Activated T-cell treated with anti-CD3 and anti-CD28 coated beads for 4 hours (primary cell): ENCODE measurements at places on chromosomes 2 and 18.

DNA sequence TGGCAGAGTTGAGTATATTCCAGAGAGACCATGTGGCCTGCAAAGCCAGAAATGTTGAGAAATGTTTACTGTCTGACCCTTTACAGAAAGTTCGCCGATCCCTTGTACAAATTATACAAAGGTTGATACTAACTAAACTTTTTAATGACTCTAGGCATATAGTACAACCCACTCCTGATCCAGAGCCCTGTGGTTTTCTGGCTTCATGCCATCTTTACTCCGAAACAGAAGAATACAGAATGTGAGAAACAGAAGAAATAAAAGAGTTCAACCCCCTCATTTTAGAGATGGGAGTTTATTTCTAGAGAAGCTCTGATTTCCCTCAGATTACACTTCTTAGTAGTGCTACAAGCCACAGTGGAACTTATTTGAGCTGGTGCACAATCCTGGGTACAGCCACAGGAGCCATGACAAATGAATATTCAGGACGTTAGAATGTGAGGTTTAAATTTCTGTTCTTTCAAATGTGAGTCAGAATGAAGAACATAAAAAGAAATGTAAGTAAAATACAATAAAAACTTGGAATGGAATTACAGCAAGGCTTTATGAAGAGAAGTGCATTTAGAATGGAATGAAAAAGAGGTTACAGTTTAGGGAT is 38.0 kb upstream of the SMCHD1 start:
- no peak for DNase-seq

GRCh38 chr2:21431078-21431477 is 307.3 kb downstream of the TDRD15 start:
- no peak for DNase-seq

DNA sequence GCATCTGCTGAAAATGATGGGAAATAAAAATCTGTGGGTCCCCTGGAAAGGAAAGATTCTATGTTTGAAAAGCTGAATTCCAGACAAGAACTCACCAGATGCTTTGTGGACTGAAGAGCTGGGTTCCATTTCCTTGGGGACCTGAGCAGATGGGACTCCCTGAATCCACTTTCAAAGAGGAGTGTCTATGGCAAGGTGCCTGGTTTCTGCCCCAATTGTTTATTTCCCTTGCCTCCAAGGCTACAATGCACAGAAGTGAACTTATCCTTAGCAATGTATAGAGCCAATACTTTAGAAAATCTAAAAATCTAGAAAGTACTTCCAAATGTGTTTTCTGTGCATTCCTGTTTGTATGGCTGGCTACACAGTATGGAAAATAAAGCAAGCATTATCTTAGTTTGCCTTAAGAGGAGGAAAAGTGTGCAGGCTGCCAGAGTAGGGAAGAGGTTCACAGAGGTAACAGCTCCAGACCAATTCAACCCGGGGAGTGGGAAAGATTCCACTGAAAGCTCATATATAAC is 420.5 kb downstream of the NRXN1 start:
- DNase-seq = no peak

DNA sequence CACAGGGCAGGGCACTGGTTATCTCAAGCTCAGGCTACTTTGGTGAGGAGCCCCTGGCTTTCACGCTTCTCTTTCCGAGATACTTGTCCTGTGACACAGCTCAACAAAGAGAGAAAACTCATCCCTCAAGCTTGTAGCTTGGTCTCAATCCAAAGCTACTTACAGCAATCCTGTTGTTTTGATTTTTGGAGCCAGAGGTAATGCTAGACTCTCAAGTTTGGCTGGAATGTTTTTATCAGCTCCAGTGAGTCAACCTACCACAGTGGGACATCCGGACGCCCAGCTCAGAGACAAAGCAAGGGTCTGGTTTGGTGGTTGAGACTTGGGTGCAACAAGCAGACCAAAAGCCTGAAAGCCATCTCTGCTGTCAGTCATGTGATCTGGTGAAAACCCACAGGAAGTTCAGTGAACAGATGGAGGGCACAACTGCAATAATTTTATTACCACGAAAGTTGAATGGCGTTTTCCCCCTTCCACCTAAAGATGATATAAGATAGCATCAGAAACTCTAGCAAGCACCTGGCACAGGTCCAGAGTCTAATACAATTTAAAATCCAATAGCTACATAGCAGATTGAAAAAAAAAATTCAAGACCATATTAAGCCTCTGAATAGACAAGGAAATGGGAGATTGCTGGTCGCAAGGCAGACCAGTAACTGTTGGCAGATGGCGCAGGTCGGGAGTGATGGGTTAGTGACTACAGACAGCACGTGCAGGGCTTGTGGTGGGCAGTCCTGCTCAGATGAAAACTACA is 102.3 kb upstream of the SMAD7 start:
- peak; percentile 12 for DNase-seq

DNA sequence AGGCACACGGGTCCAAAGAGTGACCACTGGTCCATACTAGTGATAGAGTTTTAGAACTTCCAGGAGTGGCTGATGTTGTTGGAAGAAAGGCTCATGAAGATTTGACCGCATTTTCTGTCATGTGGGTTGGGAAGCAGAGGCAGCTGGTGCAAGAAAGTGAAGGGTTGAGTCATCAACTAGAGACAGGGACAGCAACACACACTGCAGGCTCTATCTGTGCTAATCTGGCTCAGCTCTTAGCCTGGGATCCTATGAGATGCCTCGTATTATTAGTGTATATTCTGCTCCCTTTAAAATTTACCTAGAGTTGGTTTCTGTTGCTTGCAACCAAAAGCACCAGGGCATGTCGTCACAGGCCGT is 2.5 kb upstream of the SH3RF3 start:
- DNase-seq = no peak

- no peak for DNase-seq
Measured at GRCh38 chr2:70367722-70368323, 66.0 kb upstream of the FAM136A start.

GRCh38 chr2:99865818-99866676 is 276.3 kb downstream of the AFF3 start:
- DNase-seq = no peak

DNA sequence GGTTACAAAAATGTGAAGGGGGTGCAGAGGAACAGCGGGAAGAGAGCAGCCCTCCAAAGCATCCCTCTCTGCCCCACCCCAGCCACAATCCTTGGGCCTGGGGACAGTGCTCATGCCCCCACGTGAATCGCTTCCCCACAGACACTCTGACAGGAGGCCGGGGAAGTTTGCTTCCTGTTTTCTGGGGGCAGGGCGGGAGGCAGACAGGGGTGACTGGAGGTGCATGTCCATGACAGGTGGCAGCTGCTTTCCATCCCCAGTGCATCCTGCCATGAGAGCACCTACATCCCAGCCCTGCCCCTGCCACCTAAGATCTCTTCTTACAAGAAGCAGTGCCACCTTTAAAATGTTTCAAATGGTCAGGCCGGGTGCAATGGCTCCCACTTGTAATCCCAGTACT is 47.2 kb upstream of the UBE2F start:
- no peak for DNase-seq

GRCh38 chr18:34352385-34353163 is 127.9 kb upstream of the NOL4 start:
- no peak for DNase-seq

DNA sequence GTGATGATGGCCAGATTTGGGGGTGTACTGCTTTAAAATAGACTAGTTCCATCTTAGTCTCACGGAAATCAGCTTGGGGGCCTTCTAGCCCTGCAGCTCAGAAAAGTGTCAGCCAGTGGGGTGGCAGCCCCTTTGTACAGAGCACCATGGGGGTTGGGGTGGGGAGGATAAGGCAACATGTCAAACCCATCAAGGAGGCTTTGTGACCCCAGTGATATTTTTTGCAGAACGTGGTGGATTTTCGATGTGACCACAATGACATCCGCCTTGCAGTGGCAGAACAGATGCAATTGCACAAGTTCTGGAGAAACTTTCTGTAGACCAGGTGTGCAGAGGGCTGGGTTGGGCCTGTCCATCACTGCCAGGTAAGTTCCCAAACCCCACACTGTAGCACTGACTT is 3.0 kb upstream of the CD8A start:
- no peak for DNase-seq

GRCh38 chr2:163347982-163348856 is 387.6 kb downstream of the FIGN start:
- DNase-seq = no peak

- DNase-seq = no peak
Measured at GRCh38 chr2:68134554-68134953, 23.1 kb upstream of the PNO1 start.

- DNase-seq = no peak
Measured at GRCh38 chr2:122081751-122082150, 326.3 kb downstream of the TSN start.

DNA sequence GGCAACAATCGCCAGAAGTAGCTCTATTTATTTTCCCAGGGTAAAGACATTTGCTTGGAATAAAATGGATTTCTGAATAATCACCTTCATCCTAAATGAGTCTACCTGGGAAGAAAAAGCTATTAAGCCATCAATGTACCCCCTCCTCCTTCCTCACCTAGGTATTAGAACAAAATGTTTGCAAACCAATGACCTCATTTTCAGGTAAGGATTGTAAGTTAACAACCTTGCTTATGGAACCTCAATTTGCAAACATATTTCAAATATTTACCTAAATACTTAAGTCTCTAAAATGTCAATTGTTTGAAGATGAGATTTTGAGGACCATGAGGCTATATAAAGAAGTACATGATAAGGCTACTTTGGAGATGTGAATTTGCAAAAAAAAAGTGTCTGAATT is 43.9 kb downstream of the CAVIN2 start:
- DNase-seq = no peak

DNA sequence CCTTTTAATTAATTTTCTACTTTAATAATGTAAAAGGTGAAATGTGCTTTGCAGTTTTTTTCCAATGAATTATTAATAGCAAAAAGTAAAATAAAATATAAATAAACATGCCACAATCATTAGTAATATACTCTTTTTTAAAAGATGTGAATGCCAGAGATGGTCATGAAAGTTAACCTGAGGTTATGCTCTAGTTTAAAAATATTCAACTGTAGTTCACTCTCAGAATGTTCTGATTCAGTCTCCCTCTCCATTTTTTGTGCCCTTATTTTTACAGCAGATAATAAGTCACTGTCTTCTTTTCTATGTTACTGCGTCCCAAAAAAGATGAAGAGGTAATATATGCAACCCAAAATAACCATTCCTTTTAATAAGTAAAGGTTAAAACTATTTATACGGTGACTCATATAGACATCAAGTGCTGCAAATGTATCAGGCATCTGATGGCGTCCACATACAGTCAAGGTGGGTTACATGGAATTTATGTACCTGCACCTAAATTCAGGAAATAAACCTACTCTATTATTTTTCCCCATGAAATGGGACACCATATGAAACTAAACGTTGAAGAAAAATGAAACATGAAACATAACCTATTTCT is 153.6 kb upstream of the ZNF804A start:
- DNase-seq = no peak

DNA sequence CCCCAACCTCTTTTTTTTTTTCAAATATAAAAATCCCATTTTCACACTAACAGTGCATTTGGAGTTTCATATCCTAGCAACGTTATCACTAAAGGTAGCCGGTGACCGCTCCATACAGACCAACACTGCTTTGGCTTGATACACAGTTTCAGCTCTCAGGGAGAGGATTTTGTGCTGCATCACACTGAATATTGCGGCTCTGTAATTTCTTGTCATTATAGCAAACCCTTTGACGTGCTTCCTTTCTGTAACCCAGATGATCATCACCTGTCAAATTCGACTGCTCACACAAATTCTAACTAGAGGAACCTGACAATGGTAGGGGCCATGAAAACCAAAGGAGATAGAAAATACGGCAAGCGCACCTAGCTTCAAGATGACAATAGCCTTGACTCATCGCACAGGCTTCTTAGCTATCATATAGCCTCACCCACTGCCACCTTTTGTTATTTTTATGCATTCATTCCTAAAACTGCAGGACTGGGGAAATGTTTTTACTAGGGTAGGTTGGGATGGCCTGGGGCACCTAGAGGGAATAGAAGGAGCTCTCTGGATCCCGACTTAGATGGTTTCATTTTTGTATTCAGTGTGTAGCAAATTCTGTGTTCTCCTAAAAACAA is 582.9 kb upstream of the PIK3C3 start:
- no peak for DNase-seq

DNA sequence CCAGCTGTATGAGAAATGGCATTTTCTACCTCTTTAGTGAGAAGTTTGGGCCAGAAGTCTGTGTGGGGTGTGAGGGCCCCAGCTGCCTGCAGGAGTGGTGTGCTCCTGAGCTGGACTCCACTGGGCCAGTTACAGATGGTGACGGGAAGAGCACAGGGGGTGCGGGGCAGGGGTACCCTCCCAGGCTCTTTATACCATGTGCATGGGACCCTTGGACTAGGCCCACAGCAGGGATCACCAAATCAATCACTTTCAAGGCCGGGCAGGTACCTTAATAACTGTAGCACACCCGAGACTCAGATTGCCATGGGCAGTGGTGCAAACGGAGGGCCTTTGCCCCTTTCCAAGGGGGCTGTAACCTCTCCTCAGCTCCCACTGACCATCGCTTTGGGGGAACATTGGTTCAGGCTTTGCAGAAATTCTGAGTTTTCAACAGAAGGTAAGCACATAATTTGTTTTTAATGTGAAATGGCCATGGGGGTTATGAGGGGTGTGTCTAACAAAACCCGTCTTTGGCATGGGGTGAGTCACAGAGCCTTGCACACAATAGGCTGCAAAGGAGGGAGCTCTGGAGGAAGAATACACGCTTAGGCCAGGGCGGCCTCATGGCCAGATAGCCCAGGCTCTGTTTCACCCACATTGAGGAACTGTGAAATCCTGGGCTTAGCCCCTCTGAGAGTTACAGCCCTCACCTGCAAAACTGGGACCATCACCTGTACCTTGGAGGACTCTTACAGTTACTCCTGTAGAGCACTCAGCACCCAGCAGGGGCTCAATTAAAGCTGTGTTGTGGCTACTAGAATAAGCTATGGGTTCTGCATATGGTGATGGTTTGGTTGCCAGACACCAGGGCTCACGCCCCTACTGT is 141.0 kb upstream of the BCL2L11 start:
- no peak for DNase-seq

- DNase-seq = no peak
Measured at GRCh38 chr2:9462886-9463697, 11.3 kb upstream of the IAH1 start.

- DNase-seq = no peak
Measured at GRCh38 chr2:109382226-109382895, 231.4 kb downstream of the SEPTIN10 start.

GRCh38 chr2:48318116-48318515 is 211.8 kb upstream of the STON1 start:
- no peak for DNase-seq

DNA sequence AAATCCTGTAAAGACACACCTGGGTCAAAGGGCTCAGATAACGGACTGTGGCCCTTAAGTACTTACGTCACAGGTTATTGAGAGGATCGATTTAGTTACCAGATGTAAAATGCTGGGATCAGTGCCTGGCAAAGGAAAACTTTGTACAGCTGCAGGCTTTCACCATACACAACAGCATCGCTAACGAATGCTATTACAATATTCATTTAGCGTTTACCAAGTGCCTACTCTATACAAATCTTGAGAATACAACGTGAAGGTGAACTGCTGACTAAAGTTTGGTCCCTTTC is 619 bp upstream of the MSH6 start:
- no peak for DNase-seq

DNA sequence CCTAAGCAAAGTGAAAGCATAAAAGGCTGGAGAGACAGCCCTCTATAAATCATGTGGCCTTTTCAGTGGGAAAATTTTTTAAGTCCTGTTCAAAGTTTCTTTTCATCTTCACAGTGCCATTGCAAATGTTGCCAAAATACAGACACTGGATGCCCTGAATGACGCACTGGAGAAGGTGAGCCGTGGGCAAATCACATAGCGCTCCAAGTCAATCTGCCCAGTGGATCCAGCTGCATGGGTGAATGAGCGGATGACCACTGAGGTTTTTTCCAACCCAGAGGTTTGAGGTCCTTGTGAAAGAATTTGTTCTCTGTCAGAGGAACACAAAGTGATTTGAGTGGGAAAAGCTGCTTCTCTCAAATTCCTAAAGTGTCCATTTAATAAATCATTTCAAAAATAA is 11.8 kb downstream of the DAPL1 start:
- no peak for DNase-seq
